ENCODE measurements at places on chromosomes 7 and 10. TPM values are rescaled to one million over a fixed set of nuclear protein-coding genes. Genes with fewer than 3 reads are reported as not detected.

- DNase-seq: no peak
Observed at GRCh38 chr10:14191407-14191806, 139.3 kb downstream of the FRMD4A start.

DNA sequence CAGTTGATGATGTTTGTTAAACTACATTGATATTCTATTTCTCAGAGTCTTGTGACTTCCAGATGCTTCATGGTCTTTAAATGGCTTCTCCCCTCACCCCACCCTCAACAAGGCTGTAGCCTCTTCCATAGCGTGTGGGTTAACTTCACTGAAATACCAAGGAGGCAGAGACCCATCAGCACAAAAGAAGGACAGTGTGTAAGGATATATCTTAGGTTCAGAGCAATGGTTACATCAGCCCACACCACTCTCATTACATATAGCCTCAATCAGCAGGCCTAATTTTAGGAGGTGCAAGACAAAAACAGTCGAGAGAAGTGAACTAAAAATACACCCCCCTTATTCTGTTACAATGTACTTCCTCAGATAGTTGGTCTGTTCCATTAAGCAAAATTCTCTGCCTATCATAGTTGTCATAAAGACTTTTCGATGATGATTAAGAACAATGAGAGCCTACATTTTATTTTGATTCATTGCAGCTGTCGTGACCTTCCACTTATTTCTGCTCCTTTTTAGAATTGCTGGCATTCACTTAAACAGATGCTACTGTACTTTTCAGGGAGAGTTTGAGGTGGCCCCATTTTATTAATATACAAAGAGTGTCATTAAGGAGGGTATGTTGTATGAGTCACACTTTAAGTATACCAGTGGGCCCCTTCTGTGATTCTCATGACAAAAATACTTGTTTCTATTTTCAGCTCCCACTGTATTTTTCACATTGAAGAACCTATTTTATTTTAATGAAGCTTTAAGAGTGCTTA lies 52.1 kb downstream of the WIPF3 start:
- DNase-seq: no peak

GRCh38 chr7:12607134-12607533 lies 36.6 kb downstream of the SCIN start:
- DNase-seq: no peak

GRCh38 chr7:140463111-140463510 lies 16.2 kb downstream of the MKRN1 start:
- DNase-seq: no peak

- DNase-seq: no peak
Observed at GRCh38 chr7:36128448-36129047, 24.5 kb upstream of the EEPD1 start.

- no peak for DNase-seq
Observed at GRCh38 chr7:37493810-37494209, 45.1 kb upstream of the ELMO1 start.

DNA sequence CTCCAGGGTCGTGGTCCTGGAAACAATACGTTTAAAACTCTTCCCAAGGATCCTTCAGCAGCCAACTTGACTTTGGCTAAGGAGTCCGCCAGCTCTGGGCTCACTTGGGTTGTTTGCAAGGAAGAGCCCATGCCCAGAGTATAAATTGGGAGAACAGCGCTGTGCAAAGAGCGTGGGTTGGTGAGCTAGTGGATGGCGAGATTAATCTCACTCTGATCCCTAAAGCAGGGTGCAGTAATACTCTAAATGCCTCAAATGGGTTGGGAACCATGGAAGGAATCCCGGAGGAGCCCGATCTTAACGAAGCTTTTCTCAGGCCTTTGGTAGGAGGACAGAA lies 495 bp upstream of the SDHAF3 start:
- DNase-seq: no peak

Gene WDR11
- total RNA-seq: 101 TPM
